SK-N-DZ (cell line): ENCODE measurements at places on chromosomes 2 and 18.

DNA sequence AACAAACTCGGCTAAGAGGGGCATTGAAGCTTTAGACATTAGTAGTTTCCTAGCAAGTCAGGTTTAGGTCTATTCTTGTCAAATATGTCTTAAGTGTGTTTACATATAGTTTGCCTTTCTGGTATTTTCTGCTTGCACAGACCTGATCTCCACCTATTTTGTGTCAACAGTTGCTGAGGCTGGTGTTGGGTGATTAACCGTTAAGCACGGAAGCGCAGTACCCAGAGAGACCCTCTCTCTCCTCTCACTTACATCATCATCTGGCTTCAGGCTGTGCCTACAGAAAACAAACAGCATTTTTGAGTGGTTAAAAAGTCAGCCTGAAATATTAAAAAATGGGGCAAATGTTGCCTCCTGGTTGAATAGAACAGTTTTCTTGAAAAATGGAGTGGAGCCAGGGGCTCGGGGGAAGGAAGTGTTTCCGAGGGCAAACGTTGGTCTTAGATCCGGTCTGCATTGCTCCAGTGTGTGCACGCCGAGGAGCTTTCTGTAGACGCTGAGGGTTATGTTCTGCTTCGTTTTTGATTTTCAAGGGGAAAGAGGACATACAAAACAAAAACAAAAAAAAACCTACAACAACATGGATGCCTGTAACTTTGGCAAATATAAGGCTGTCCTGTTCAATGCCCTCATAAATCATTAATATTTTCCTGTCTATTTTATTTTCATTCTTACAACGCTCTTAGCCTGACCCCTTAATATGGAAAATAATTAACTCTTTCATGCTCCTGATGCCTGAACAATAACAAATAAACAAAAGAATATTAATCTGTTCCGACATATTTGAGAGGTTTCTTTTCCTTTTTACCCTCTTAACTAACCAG, 120.8 kb downstream of the MEIS1 start:
- no peak for DNase-seq

DNA sequence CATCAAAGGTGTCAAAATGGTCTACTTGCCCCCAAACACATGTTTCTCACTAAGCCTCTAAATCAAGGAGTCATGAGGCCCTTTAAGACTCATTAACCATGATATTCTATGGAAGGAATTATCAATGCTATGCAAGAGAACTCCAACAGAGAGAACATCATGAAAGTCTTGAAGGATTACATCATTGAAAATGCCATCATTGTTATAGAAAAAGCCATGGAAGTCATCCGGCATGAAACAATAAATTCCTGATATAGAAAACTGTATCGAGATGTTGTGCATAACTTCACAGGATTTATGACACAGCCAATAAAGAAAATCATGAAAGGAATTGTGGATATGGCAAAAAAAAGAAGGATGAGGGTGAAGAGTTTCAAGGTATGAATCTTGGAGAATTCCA, 1363.6 kb upstream of the CDH2 start:
- no peak for DNase-seq

- DNase-seq, result peak; percentile 12
Observed at GRCh38 chr2:236718207-236718992, 148.8 kb downstream of the ACKR3 start.

GRCh38 chr2:96959406-96960110, 26.8 kb downstream of the FAM178B start:
- DNase-seq, result no peak

GRCh38 chr18:3679241-3679640, 229.3 kb downstream of the TGIF1 start:
- DNase-seq, result no peak

DNA sequence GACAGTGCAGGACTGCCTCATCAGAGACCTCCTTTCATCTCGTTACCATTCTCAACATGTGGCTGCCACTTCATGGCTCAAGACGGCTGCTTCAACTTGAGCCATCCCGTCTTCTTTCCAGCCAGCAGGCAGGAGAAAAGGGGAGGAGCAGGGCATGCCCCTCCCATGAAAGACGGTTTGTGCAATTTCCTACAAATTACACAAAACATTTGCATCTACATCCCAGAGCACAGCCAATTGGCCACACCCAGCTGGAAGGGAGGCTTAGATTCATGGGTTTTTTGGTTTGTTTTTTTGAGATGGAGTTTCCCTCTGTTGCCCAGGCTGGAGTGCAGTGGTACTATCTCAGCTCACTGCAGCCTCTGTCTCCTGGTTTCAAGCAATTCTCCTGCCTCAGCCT, 11.8 kb downstream of the UCN start:
- no peak for DNase-seq

DNA sequence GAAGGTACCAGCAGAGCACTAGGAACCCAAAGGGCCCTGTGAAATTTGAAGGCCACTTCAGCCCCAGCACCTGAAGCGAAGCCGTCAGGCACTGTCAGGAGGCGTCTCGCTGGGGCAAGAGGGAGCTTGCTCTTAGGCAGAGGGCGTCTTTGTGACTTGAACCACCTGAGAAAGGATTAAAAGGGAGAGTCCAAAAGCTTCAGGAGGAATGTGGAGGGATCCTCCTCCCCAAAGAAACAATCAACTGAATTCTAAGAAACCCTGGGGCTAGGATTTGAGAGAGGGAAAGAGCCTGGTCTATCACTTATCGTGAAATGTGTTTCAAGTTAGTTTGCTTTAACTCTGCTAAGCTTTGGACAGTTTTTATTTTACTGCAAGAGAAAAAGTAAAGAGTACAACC, 324.9 kb upstream of the SOX11 start:
- no peak for DNase-seq

- DNase-seq, result no peak
Observed at GRCh38 chr18:3219631-3220335, at the start of gene MYOM1. Gene MYOM1, minus strand, starts transcription at chr18:3219968. Its CDS starts 4,745 bp downstream, at chr18:3215223.

DNA sequence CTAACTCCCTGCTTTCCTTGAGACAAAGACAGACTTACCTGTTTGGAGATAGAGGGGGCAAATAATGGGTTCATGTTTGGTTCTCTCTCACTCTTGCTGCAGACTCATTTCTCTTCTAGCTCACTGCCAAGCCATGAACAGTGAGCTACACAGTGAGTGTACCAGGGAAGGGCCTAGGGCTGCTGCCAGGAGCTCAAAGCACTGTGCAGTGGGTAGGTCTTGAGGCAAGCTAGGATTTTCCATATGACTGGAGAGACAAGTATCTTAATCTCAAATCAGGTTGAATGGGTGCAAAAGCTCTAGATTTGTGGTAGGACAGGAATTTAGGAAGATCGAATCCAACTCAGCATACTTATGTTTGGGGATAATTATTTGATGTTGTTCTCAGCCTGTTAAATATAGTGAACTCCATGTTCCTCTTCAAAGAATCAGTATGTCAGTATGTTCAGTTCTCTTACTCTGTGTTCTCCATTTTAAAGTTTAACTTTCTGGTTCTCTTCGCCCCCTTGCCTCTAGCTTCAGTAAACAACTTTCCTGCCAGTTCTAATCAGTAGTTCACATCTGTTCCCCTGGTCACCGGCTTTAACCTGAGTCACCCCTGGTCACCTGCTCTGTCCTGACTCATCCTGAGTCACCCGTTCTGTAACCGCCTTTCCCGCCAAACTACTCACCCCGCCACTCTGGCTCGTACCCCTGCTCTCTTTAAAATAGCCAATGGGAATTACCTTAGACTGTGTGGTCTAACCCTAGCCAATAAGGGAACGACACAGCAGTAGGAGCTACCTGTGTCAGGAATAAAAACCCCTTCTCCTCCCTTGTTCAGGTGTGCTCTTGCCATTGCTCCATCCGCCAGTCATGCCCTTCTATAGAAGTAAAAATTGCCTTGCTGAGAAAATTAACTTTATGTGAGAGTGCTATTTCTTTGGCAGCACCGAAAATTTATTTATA, 21.9 kb downstream of the SLC25A52 start:
- DNase-seq, result no peak

GRCh38 chr2:15251753-15252152, 309.4 kb downstream of the NBAS start:
- no peak for DNase-seq

- no peak for DNase-seq
Observed at GRCh38 chr2:83475371-83475770, 983.7 kb downstream of the SUCLG1 start.

- DNase-seq, result no peak
Observed at GRCh38 chr2:107374249-107374648, 452.4 kb upstream of the RGPD4 start.

DNA sequence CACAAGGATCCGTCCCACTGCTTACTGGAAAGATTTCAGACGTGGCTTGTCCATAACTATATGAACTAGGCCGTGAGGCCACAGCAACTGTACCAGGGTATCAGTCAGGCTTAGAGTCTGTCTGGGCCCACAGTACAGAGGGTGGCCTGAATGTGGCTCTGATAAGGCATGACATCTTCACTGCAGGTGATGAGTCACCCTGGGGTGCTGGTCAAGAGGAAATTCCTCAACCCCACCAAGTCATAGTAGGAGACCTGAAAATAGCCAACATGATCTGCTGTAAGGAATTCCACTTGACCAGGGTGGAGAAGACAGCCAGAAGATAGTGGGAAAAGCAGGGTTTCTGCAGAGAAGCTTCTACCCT, 107.7 kb downstream of the INHBB start:
- no peak for DNase-seq

- DNase-seq, result no peak
Observed at GRCh38 chr2:157842106-157842879, 33.8 kb downstream of the ACVR1 start.

GRCh38 chr18:65661391-65661790, 89.4 kb upstream of the CDH7 start:
- no peak for DNase-seq

DNA sequence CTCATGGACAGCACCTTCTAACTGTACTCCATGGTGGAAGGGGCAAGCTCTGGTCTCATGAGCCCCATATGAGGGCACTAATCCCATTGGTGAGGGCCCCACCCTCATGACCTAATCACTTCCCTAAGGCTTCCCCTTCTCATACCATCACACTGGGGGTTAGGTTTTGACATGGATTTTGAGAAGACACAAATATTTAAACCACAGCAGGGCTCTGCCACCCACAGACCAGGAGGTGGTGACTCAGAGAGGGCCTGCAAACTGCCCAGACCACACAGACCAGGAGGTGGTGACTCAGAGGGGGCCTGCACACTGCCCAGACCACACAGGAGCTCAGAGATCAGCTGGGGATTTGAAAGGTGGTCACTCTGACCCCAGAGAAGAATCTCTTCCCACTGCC, 222.0 kb downstream of the KLHL29 start:
- no peak for DNase-seq

- no peak for DNase-seq
Observed at GRCh38 chr18:44758861-44759631, 78.4 kb downstream of the SETBP1 start.

- DNase-seq, result peak; percentile 20
Observed at GRCh38 chr18:8654503-8655451, 45.5 kb downstream of the RAB12 start.

DNA sequence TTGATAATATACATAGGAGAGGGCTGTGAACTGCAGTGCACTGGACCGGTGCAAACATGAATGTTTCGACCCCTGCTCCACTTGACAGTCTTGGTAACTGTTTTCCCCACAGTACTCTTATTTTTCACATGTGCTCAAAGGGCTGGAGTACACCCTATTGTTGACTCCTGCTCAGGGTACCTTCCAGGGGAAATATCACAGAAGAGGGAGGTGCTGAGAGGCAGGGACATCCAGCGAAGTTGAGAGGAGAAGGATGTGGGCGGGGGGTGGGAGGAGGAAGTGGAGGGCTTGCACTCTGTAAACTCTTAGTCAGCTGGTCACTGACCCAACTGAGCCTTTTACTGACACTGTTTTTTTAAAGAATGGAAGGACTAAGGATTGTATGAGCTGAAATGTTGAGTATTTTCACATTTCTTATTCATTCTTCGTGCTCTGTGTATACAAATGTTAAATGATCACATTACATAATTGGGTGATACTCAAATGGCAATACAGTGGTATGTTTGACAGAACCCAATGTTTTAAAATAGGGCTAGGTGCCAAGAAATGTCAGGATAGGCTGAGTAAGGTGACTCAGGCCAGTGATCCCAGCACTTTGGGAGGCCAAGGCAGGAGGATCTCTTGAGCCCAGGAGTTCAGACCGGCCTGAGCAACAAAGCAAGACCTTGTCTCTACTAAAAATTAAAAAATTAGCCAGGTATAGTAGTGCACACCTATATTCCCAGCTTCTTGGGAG, 10.0 kb downstream of the INPP4A start:
- no peak for DNase-seq

DNA sequence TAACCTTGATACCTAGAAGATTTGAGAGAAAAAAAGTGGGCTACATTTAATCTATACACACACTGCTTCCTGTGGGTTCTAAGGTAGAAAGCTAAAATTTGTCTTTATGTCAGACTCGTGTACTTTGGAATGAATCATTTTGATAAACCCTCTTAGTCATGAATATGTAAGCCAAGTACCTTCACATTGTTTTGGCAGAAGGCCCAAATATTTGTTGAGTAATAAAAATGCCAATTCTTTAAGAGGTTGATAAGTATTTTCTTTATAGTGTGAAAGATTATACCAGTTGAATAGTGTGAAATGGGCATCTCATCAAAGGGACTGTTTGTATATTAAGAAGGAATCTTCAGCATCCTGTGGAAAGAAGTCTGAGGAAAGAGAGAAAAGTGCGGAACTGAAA, 1464.7 kb upstream of the ZEB2 start:
- no peak for DNase-seq

- DNase-seq, result no peak
Observed at GRCh38 chr2:165682546-165682945, 111.5 kb downstream of the GALNT3 start.

DNA sequence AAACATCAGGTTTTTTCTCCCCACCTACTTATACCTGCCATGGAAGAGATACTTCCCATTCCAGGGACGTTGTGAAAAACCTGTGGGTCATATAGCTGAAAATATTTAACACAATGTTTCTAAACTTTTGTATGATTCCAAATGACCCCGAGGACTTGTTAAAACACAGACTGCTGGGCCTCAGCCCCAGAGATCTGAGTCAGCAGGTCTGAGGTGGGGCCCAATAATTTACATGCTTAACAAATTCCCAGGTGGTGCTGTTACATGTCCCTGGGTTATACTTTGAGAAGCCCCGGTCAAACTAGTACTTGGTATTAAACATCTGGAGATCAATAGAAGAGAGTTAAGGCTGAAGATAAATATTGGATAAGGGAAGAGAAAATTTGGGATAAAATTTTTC, 71.4 kb upstream of the FRZB start:
- no peak for DNase-seq

DNA sequence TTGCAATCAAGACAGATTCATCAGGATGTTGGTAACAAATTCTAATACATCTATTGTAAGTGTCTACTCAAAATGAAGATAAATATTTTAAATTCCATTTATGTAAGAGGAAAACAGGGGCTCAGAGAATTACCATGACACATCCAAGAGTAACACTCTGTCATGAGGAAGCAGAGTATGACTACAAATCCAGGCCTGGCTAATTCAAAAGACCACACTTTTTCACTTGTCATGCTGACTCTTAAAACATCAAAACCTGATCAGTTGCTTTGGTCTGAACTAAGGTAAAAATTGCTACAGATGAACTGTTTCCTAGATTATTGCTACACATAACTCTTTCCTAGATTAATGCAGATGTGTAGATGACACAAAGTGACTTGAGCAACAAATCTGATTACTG, 880.6 kb downstream of the TSN start:
- no peak for DNase-seq
